ENCODE measurements at places on chromosomes 2 and 18.
A peak's percentile ranks its signal among the peaks of the same experiment; 100 is the strongest.

DNA sequence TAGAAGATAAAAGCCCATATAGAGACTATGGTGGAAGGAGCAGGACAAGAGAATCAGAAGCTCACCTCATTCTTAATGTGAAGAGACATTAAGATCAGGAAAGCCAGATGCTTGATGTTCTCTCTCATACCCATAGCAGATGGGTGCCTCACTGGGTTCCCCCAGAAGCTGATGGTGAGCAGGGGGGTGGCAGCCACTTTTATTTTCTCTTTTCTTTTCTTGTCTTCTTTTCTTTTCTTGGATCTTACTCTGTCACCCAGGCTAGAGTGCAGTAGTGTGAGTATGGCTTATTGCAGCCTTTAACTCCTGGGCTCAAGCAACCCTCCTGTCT is 14.8 kb upstream of the CXCR4 start:
- DNase-seq, result no peak

DNA sequence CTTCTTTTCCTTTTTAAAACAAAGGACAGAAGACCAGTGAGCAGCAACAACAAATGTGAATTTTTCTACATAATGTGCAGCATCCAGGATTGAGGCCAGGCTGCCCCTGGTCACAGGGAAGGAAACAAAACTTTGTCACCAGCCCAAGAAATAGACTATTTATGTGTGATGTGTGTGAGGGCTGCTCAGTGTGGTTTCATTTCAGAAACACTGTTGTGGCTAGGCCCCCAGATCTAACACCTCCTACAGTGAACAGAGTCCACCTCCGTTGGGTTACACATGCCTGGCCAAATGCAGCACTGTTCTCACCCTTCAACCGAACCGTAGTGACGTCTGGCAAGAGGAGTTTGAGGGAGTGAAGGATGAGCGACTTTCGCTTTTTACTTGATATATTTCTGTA is 146.3 kb upstream of the RIOK3 start:
- DNase-seq, result no peak

DNA sequence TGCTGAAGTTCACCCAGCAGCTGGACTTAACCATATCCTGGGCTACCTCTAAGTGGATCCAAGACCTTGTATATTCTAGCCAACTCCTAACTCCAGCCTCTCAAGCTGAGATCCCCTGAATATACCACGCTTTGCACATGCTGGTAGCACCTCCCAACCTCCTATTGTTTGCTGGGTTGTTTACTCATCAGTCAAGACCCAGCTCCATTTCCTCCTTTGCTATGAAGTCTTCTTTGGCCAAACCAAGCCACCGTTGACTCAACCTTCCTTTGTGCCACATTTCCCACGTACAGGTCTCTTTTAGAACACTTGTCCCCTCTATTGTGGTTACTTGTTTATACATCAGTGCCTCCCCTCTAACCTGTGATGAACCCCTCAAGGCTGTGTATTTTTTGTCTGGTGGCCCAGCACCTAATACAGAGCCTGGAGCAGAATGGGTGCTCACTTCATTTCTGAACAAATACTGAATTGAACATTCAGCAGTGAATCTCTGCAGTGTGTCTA is 267.8 kb upstream of the REV1 start:
- DNase-seq, result no peak

GRCh38 chr18:7779211-7779610 is 212.1 kb downstream of the PTPRM start:
- DNase-seq, result no peak

DNA sequence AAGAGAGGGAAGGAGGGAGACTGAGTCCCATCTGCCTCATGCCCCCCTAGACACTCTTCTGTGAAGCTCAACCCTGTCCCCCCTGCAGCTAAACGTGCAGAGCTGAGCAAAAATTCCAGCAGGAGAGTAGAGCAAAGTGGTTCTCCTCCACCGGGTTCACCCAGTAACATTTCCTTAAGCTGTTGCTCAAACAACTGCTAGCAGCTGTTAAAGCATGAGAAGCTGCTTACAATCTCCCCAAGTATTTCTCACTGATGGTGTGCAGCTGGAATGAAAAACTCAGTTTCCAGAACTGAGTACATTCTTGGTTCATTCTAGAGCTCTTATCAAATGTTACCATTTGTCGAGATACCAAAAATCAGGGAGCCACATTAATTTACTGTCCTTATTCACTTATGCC is 92.3 kb downstream of the STK39 start:
- no peak for DNase-seq

GRCh38 chr2:128391679-128392078 is 73.0 kb upstream of the HS6ST1 start:
- no peak for DNase-seq

DNA sequence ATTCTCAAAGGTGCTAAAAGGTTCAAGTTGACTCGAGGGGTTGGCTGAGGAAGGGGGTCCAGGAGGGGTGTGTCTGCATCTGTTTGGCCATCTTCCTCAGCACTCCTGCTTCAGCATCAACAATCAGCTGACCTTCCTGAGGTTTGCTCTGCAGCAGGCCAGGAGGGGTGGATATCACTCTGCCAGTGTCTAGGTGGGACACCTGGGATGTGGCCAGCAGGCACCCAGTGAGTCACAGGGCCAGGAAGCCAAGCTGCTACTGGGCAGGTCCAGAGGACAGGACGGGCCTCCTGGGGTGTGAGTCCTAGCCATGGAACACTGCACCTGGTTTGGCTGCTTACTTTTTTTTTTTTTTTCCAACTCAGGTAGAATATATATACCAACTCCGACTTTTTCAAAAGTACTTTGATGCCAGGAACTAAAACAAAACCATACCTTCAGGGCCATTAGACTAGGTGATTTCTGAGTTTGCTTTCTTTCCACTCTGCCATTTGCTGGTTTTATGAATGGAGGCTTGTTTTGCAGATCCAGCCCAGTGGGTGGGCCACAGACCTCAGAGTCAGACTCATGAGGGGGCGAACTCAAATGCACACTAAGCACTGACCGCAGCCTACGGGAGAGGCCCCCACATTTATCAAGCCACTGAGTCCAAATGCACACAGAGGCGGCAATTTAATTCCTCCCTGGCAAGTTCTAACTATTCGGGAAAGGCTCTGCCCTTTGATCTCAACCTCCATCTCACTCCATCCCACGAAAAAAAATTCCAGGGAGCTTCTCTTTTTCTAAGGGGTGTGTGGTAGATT is 76.0 kb downstream of the UXS1 start:
- DNase-seq, result no peak

DNA sequence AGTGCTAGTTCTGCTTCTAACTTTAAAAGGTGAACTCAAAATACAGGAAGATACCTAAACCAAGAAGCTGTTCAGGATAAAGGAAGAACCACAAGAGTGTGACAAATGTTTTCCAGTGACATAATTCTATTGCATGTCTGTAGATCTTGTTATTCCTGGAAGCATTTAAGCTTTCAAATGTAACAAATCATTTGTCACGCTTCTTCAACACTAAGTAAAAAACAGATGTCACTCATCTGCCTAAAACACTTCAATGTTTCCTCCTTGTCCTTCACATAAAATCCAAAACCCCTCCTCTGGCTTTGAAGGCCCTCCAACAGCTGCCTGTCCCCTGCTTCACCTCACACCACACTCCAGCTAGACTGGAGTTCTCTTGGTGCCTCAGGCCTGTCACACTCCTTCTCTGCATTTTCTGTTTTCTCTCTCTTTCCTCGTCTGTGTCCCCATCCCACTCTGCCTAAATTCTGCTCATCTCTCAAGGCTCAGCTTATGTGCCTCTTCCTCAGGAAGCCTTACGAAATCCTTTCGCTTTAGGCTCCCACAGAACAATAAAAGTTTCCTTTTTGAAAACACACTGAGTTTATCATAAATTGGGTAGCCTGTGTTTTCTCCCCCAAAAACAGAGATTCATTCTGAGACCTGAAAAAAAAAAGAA is 6.4 kb upstream of the CLEC4F start:
- DNase-seq, result no peak

GRCh38 chr2:88753833-88754584 is 62.5 kb downstream of the RPIA start:
- peak; percentile 52 for DNase-seq

GRCh38 chr2:170966648-170967396 is 37.8 kb downstream of the GORASP2 start:
- no peak for DNase-seq

GRCh38 chr2:65279756-65280155 is 52.1 kb downstream of the ACTR2 start:
- DNase-seq, result no peak

GRCh38 chr18:55136864-55137263 is 177.6 kb upstream of the CCDC68 start:
- DNase-seq, result no peak

GRCh38 chr2:190216829-190217228 is 102.8 kb downstream of the HIBCH start:
- no peak for DNase-seq

GRCh38 chr2:204715361-204715760 is 170.1 kb downstream of the PARD3B start:
- DNase-seq, result no peak

DNA sequence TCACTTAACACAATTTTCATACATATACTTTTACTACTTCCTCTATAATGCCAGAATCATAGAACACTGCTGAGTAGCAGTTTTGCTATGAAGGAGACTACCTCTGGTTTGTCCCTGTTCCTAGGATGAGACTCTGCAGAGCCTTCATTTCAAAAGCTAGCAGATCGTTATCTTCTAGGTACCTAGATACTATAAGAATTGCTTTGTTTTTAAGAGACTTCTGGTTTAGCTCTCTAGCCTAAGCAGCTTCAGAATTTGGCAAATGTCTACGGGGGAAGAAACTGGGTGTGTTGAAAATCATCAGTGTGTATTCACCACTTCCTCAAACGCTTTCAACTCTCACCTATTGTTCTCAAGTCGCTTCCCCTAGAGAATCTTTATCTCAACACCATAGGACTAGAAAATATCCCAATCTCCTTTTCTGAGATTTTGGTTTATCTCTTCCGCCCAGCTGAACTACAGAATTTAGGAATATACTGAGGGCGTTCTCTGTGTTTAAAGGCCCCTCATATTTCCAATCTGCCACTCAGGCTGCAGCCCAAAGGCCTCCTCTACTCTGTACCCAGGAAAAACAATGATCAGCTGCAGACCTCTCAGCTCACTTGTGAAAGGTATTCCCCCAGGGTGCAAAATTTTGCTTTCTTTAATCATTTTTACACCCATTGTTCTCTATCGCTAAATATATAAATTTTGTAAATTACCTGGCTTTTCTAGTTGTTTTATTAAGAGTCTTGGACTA is 28.7 kb downstream of the SMAD2 start:
- DNase-seq, result no peak

Data from stimulated activated CD4-positive, alpha-beta T cell treated with anti-CD3 and anti-CD28 coated beads, Interleukin-1b, Interleukin-23, amount 100 ng/mL, for 48 hours (primary cell).